ENCODE measurements at places on chromosomes 5 and 9.

GRCh38 chr5:947626-948471 lies 55.2 kb downstream of the TRIP13 start:
- DNase-seq = no peak

DNA sequence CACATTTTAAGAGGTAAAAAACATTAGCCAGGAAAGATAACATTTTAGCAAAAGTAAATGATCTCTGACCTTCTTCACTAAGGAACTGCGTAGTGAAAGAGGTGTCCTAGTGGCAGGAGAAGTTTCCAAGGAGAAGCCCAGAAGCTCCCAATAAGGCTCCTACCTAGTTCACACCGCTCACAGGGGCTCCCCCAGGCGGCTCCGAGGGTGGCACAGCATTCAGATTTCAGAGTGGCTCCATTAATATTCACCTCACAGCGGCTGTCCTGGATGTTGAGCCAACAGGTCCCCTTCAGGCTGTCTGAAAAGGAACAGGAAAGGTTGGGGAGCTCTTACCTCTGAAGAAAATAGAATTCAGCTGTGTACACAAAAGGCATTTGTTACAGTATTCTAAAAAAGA lies 187.3 kb downstream of the FBN2 start:
- no peak for DNase-seq

- DNase-seq = no peak
Observed at GRCh38 chr5:65647941-65648340, 23.1 kb downstream of the SHLD3 start.

DNA sequence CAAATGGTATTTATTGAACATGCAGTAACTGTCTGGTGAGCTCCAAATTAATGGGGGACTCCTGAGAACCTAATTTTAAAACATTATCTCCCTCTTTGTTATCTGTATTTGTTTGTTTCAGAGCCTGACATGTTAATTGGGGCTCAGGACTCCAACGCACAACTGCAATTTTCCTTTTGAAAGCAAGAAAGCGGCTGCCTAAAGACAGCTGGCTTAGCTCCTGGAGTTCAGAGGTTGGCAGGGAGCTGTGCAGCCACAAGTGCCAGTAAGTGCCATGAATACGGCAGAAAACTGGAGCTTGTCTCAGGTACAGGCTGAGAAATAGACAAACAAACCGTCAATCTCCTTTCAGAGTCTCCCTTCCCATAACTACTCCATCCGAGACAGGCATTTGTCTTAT lies 80.9 kb downstream of the PPP2R2B start:
- DNase-seq = no peak

- no peak for DNase-seq
Observed at GRCh38 chr5:126104951-126105350, 318.3 kb upstream of the GRAMD2B start.

DNA sequence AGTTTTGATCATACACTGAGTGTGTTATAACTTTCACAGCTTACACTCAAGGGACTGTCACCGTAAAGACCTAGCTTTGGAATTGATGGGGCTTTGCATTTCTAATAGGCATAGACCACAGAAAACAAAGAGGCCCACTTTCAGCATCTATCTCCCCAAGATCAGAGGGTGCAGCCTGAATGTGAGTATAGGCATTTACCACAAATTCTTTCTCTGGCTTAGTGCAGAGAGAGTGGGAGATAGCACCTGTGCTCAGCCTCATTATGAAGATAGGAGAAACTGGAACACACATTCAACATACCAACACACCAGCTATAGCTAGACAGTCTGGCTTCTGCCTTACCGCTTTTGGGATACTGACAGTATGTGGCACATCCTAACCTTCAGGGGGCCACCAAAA lies 783.4 kb upstream of the GRAMD2B start:
- DNase-seq = no peak

- no peak for DNase-seq
Observed at GRCh38 chr5:110324876-110325275, 401.6 kb downstream of the TMEM232 start.

GRCh38 chr5:129921204-129921603 lies 16.9 kb downstream of the CHSY3 start:
- DNase-seq = no peak

DNA sequence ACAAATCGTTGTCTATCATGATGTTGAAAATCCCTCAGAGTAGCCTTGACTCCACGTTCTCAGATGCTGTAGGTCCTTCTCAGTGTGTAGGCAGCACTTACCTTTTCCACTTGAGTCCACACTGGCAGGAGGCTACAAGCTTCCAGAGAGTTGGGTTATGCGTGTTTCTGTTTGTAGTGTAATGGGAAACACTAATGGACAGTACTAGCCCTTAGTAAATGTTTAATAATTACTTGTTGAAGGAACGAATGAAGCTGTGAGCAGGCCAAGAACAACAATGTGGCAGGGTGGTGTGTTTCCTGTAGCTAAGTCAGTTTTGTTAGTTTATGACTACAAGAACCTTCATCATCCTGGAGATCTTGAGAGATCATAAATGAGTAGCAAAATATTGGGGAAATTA lies 83.5 kb downstream of the ARHGAP26 start:
- DNase-seq = no peak

DNA sequence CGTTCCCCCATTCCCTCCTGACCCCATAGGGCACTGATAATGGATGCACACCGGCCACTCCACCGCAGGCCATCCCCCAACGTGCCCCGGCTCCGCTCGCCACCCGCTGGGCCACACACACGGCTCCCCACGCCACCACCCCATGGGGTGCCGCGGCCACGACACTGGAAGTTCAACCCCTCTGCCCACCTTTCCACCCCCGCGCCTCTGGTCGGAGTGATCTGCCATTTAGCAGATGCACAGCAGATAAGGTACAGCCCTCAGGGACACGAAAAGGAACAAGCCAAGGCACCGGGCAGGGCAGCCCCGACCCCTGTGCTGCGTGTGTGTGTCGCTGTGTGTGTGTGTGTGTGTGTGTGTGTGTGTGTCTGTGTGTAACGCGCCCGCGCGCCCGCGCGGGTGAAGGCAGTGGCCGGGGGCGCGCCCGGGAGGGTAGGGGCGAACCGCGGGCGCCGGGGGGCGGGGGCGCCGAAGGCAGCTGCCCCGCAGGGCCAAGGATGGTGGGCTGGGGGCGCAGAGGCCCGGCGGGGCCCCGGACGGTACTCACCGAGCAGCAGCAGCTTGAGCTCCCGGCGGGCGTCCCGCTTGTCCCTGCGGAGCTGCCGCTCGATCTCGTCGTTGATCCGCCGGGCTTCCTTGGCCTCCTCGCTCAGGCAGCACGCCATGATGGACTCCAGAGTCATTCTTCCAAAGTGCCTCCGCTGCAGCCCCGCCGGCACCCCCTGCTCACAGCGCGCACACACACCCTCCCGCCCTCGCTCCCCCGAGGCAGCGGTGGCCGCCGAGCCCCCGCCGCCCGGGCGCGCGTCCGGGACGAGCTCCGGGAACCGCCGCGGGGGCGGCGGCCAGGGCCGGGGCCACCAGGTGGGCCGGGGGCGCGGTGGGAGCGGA lies 813 bp downstream of the GNAQ start:
- DNase-seq = no peak

GRCh38 chr9:120708526-120709224 lies 5.6 kb downstream of the MEGF9 start:
- no peak for DNase-seq

GRCh38 chr5:174708476-174709207 lies 15.7 kb upstream of the MSX2 start:
- no peak for DNase-seq

DNA sequence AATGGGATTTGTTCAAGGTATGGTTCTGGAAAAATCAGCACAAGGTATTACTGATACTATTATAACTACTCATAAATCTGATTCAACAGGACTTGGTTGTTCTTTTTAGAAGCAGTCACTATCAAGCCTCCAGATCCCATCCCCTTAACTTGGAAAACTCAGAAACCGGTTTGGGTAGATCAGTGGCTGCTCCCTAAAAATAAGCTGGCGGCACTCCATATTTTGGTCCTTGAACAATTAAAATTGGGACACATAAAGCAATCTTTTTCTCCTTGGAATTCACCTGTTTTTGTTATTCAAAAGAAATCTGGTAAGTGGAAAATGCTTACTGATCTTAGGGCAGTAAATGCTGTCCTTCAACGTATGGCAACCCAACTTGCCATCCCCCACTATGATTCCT lies 104.2 kb downstream of the SYK start:
- DNase-seq = no peak

GRCh38 chr5:35205186-35205585 lies 25.1 kb downstream of the PRLR start:
- no peak for DNase-seq

- no peak for DNase-seq
Observed at GRCh38 chr5:140565780-140566095, 1.1 kb downstream of the SLC35A4 start.

DNA sequence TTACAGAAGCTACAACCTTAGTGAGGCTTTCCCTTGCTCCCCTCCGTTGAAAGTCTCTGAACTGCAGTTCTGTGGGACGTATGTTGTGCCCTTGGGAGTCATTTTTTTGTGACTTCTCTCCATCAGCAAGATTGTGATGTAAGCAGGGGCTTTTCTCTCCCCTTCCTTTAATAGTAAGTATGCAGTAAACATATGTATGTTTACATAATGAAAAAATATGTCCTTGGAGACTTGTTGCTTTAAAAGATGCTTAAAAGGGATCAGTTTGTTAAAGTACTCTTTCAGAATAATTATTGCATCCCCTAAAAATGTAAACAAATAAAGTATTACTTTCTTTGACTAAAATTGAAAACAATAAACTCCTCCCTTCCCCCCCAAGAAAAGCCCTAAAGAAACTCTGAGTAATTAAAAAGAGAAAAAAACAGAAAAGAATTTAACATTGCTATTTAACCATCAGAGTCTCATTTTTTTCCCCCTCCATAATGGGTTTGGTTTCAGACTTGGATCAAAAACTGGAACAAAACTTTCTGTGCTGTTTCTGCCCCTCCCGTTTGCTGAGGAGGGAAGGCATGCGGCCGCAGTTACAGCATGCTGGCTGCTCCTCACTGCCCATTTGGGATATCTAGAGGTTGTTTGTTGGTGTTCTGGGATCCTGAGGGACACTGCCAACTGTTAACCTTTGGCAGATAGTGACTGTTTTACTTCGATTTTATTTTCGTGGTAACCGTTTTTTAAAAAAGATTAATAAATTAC lies 40.2 kb downstream of the TRIO start:
- DNase-seq = no peak

GRCh38 chr5:136108180-136108611 lies 24.4 kb upstream of the SMAD5 start:
- DNase-seq = no peak

GRCh38 chr9:99350461-99350860 lies 128.4 kb downstream of the SEC61B start:
- DNase-seq = no peak

DNA sequence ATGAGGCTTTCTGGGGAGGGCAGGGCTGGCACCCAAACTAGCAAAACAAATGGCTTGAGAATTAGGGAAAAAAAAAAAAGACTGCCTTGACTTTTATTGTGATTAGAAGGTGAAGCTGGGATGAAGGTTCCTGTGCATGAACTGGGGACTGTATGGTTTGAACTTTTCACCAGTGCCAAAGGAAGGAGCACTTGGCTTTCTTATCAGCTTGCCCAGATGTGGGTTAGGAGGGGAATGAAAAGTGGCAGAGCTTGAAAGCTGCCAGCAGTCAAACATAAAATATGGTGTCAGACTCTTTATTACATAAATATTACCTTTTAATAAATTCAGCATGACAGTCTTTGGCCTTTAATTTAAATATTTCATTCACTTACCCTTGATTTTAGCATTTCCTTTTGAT lies 182.5 kb downstream of the PSAT1 start:
- no peak for DNase-seq

GRCh38 chr9:131227959-131228460 lies 48.3 kb downstream of the FAM78A start:
- no peak for DNase-seq

DNA sequence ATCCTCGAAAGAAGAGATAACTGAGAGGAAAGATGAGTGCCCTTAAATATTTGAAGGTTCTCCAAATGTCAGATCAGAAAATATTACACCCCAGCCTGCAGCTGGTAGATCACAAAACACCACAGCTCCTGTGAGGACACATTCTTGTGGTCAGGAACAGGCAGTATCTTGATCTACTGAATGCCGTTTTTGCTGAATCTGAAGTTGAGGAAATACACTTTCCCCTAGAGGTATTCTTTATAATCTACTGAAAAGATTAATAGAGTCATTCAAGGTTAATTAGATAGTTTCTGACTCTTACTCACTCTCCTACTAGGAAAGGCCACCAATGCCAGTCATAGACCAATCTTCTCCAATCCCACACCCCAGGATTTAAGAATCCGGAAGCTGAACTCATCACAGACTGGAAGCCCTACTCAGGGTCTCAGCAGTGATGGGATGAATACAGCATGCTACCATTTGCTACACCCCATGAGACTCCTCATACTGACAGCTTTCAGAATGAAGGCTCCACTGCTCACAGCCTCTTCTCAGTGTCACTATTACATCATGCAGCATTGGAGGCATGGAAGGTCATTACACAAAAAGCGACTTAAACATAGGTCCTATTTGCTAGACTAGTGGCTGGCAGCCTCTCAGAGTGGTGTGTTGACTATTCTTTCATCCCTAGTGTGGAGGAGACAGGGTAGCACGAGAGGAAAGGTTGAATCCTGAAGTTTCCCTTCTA lies 143.9 kb upstream of the SLC1A3 start:
- no peak for DNase-seq

DNA sequence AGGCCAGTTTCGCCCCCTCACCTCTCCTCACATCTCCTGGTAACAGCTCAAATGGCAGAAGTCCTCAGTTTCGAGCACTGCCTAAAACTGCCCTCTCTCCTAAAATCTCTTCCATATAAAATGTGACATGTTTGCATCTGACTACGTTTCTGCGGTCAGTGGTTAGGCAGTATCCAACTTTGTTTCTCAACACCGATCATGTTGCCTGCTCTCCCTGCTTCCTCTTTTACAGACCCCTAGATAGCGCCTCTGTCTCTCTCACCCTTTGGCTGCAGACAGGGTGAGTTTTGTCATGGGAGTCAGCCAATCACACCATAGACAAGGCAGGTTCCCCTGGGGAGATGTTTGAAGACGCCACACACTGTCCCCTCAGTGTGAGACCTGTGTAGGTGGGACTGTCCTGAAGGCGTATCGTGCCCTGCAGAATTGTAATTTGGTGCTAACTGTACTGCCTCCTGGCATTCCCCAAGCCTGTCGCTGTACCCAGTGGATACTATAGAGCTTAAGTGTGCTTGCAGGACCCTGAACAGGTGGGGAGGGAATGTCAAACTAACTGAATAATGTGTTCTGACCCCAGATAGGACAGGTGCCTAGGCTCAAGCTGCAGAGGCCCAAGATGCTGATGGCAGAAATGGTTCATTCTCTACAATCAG lies 1.1 kb downstream of the HEXB start:
- DNase-seq = no peak

- DNase-seq = no peak
Observed at GRCh38 chr9:826500-827280, 14.8 kb upstream of the DMRT1 start.

DNA sequence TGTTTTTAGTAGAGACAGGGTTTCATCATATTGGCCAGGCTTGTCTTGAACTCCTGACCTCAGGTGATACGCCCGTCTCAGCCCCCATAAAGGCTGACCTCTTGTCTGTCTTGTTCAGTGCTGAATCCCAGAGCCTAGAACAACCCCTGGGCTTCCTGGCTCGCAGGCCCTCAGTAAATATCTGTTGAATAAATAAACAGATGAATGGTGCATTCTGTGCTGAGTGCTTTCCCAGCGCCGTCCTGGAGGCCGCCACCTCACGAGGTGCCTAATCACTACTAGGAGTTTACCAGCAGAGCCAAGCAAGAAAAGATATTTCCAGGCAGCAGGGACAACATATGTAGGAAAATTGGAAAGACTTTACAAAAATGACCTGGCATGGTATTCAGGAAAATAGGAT lies 88.5 kb downstream of the SNX24 start:
- DNase-seq = no peak

GRCh38 chr5:499233-500209 lies 24.7 kb downstream of the SLC9A3 start:
- no peak for DNase-seq

Data from NCI-H1048 (cell line).